ENCODE measurements at places on chromosomes 12 and 14. TPM values are rescaled to one million over a fixed set of nuclear protein-coding genes. Genes with fewer than 3 reads are reported as not detected.

The RPGRIP1 gene
- polyA plus RNA-seq: not detected

The CLEC14A gene
- polyA plus RNA-seq: not detected

The PARPBP gene
- 1.7 TPM for polyA plus RNA-seq

The MIS18BP1 gene
- 28.7 TPM for polyA plus RNA-seq

The MYF6 gene
- not detected for polyA plus RNA-seq

The LMO3 gene
- polyA plus RNA-seq: not detected

The CCDC196 gene
- polyA plus RNA-seq: not detected

The PARP2 gene
- polyA plus RNA-seq: 13.6 TPM

The LIN7A gene
- polyA plus RNA-seq: not detected

- no peak for DNase-seq
Observed at GRCh38 chr12:94819011-94819410, 168.7 kb upstream of the TMCC3 start.

DNA sequence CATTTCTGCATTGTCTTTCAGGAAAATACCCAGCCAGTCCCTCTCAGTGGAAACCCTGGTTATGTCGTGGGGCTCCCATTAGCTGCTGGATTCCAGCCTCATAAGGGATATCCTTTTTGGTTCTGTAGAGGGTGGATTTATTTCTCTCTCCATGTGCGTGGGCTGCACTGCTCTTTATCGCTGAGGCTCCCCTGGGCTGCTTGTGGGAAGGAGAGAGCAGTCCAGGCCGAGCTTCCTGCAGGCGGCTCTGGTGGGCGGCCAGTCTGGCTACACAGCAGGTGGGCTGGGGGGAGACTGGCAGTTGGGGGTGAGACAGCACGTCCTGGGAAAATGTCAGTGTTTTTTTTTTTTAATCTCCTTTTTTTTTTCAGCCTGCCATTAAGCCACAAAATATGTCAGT, 27.6 kb downstream of the TCTN1 start:
- no peak for DNase-seq

- DNase-seq: no peak
Observed at GRCh38 chr12:90989686-90990111, 15.1 kb downstream of the EPYC start.

GRCh38 chr14:92696366-92696765, 52.1 kb downstream of the LGMN start:
- DNase-seq: no peak

DNA sequence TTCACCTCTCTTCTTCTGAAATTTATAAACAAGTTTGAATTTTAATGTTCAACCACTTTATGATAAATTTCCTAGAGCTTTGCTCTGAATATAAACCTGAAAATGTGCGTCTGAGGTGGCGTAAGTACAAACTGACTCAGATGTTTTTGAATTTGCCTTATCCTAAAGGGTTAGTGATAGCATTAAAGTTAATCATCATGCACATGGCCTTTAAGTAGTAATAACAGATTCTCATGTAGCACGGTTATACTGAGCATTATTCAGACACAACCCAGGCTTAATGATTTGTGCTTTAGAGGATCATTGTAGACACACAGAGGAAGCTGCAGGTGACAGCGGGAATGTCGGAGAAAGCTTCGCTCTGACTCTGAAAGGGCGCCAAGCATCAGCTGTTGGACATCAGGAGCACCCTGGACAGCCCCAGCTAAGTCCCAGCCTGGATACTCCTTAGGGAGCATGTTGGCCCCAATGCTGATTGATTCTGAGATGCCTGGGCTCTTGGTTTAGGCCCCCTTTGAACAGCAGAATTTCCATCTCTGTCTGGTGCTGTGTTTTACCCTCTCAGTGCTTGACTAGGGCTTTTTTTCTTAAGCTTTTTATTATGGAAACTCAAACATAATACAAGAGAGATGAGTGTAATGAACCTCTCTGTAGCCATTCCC, 91.1 kb downstream of the PLXNC1 start:
- no peak for DNase-seq

- peak; percentile 80 for DNase-seq
Observed at GRCh38 chr14:106174206-106174605, 647.8 kb downstream of the TMEM121 start.

DNA sequence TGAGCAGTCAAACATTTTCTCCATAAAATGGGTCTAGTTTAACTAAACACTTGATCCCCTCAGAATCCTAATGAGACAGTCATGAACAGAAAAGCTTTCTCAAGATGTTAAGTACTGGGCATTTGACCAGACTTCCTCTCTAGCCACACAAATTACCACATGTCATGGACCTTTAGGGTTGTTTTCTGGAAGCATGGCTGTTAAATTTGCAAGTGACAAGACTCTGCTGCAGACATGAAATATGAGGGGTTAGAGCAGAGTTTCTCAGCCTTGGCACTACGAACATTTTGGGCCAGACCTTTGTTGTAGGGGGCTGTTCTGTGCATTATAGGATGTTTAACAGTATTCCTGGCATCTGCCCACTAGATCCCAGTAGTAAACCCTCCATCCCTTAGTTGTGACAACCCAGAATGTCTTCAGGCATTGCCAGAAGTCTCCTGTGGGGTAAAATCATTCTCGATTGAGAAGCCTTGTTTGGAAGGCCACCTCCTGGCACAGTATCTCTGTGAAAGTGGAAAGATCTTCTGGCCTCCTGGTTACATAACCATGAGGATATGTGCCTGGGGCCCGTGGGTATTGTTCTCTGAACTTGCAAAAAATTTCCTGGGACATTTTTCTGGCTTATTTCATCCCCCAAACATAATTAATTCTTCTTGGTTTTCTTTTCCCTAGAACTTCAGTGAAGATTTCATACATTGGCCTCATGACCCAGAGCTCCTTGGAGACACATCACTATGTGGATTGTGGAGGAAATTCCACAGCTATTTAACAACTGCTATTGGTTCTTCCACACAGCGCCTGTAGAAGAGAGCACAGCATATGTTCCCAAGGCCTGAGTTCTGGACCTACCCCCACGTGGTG, 4.3 kb downstream of the TMEM106C start:
- no peak for DNase-seq

- DNase-seq: no peak
Observed at GRCh38 chr14:94921882-94922585, 152.1 kb upstream of the GSC start.

- no peak for DNase-seq
Observed at GRCh38 chr14:63204407-63205043, at the start of gene RHOJ. Gene RHOJ (plus strand): TSS chr14:63204443. CDS start chr14:63204870, 427 bp downstream.

DNA sequence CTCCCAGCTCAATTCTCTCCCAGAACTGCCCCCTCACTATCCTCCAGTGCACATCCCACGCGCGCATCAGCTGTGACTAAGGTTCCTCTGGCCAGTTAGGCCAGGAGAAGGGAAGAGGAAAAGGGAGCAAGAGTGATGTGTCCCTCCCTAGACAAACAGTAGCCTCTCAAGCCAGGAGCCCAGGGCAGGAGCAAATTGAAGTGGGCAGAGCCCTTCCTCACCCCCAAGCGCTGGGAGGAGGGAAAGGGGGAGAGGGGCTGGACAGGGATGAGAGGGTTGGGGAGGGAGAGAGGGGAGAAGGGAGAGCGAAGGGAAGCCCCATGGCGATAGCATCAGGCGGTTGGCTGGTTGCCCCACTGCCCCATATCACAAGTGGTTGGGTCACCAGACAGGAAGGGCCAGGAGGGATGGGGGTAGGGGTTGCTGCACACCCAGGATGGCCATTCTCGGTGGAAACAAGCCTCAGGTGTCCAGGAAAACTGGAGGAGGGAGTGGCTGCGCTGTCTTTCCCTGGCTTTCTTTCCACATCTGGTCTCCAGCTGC, 1.1 kb downstream of the CD63 start:
- no peak for DNase-seq

- peak; percentile 10 for DNase-seq
Observed at GRCh38 chr12:127559349-127560040, 707.5 kb upstream of the TMEM132C start.

DNA sequence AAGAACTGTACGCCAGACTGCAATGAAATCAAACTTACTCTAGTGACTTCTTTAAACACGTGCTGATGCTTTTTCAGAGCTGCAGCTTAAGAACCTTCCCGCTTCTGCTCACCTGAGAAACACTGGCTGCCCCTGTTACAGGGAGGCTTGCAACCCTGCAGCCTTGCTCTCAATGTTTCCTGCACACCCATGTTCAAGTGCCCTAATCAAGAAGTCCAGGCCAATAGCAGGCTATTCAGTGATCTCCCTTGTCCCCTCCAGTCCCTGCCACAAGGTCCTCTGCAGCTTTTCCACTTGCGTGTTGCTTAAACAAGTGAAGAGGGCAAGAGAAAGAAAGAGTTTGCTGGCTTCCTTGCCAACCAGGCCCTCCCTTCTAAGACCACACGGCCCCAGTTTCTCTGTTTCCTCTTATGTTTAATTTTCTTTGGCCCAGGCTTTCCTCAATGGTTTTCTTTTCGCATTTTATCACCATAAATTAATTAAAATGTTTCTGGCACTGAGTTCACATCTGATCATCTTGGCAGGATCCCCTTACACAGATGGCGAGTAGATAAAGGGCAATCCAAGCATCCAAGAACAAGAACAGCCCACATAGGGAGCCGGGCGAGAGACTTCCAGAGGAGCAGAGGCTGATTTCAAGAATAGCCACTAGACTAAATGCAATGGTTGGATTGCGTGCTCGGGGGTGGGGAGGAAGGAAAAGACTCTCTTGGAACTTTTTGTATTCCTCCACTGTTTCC, 82.3 kb upstream of the CDKN3 start:
- DNase-seq: no peak

DNA sequence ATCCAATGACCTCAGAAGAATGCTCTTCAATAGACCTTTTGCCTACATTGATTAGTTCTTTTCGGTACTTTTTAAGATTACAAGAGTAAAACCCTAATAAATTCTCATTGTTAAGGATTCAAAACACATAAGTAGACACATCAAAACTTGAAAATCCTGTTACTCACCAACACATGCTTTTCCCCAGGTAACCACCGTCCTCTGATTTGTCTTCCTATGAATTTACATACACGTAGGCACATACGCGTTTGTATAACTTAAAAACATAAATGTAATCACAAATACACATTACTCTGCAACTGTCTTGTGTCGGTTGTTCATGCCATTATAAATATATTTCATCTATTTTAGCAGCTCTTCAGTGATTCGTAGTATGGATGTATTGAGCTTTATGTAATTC, 910 bp upstream of the WASHC4 start:
- DNase-seq: no peak

GRCh38 chr12:91142221-91142631, 30.9 kb upstream of the LUM start:
- no peak for DNase-seq
